ENCODE measurements at places on chromosomes 12 and 14. TPM values are rescaled to one million over a fixed set of nuclear protein-coding genes. Genes with fewer than 3 reads are reported as not detected.

DNA sequence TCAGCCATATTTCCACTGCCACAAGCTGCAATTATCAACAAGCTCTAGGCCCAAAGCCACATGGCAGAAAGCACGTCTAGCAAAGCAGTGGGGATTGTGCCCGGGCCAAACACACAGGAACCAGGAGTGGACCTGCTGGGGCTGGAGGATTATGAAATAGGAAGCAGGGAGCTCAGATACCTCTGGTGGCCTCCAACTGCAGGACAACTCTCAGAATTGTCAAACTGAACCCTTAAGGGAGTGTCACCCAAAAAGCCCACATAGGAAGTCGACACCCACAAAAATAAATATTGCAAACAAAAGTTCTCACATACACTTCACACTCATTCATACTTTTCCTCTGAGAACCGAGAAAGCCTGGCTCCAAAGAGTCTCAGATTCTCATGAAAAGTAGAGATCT, 26.1 kb downstream of the KCTD10 start:
- DNase-seq, result no peak

GRCh38 chr12:78183824-78184223, 353.1 kb downstream of the NAV3 start:
- no peak for DNase-seq

DNA sequence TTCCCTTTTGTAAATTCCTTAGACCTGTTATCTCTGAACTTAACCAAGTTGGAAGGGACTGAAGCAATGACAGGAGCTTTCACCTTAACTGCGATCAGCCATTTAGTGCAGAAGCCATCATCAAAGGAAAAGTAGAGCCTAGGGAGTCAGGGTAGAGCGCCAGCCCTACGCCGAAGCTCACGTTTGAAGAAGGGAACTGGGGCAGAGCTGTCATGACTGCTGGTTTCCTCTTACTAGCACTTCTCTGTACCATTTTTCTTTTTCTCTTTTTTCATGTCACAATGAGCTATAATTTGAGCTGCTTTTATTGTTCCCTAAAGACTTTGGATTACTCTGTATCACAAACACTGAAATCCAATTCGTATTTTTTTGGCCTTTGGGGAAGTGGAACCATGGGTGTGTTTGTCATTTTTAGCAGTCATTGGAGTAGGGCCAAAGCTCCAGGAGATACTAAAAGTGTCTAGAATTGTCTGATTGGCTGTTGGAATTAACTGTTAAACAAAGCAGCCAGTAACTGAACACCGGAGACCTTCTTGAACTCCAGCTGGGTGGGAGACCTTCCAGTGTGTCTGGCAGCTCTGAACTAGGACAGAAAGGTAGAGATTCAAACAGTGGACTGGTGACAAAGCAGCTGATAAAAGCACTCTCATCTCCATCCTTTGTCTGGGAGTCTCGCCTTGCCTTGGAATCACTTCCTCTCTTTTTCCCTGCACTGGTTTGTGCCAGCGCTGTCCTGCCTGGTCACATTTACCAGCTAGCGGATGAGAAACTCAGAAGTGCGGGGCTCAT, 9.1 kb downstream of the MTRFR start:
- no peak for DNase-seq

GRCh38 chr12:13195250-13195649, 1.3 kb upstream of the EMP1 start:
- DNase-seq, result no peak

- peak; percentile 48 for DNase-seq
Observed at GRCh38 chr12:96343347-96343954, 56.8 kb downstream of the CDK17 start.

- DNase-seq, result no peak
Observed at GRCh38 chr14:86961106-86961716, 1031.8 kb downstream of the GALC start.

The CLEC1A gene
- not detected for polyA plus RNA-seq

DNA sequence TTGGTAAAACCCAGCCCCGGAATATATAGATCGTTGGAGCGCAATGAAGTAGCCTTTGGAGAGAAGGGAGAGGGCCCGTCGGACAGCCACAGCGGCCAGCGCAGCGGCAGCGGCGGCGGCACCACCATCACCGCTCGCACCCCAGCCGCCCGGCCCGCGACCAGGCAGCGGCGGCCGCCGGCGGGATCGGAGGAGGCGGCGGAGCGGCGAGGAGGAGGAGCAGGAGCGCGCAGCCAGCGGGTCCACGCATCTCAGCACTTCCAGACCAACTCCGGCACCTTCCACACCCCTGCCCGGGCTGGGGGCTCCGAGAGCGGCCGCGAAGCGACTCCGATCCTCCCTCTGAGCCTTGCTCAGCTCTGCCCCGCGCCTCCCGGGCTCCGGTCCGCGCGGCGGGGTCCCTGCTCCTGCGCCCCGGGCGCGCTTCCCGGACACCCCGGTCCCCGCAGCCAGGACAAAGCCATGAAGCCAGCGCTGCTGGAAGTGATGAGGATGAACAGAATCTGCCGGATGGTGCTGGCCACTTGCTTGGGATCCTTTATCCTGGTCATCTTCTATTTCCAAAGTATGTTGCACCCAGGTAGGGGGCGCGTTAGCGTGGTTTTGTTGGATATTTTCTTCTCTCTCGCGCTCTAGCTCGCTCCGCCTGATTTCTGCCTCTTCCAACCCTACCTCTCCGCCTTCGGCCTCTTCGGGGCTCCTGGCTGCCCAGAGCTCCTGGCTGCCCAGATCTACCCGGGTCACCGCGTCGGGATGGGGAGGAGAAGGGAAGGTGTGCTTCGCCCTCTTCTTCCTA, 400 bp downstream of the CHST11 start:
- DNase-seq, result peak; percentile 67

DNA sequence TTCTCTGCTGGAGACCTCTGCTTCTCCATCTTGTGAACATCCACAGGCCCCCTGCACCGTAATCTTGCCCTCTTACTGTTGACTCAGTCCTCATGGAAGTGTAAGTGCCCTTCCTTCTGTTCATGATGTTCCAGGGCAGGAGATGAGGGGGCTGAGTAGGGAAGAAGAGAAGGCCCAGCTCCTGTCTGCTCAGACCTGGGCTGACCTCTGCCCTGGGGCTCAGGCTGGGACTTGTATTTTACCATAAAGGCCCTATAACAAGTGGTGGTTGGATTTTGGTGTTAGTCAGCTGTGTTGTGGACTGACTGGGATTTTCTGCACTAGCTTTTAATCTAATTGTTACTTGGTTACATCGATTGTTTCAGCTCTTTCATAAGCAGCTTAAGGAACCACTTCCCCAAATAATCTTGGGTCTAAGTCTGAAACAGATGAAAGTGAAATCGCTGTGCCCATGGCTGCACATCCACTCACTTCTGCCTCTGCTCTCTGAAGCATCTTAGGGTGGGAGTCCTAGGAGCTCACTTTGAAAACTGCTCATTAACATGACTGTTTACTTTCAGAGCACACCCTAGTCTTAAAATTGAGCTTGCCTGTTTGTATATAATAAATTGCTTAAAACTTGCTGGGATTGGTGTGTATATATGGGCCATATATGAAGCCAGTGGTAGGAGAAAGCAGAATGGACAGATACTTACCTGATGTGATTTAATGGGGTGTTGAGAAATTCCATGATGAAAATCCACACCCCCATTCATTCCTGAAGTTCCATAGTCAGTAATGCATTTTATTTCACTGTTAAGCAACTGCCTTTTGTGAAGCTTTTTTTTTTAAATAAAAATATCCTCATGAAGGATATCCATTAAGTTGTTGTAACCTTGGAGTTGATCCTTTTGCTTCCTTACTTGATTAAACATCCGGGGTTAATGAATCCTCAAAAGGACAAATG, 17.7 kb downstream of the C12orf71 start:
- no peak for DNase-seq

The FAM222A gene
- polyA plus RNA-seq, result 0.25 TPM

DNA sequence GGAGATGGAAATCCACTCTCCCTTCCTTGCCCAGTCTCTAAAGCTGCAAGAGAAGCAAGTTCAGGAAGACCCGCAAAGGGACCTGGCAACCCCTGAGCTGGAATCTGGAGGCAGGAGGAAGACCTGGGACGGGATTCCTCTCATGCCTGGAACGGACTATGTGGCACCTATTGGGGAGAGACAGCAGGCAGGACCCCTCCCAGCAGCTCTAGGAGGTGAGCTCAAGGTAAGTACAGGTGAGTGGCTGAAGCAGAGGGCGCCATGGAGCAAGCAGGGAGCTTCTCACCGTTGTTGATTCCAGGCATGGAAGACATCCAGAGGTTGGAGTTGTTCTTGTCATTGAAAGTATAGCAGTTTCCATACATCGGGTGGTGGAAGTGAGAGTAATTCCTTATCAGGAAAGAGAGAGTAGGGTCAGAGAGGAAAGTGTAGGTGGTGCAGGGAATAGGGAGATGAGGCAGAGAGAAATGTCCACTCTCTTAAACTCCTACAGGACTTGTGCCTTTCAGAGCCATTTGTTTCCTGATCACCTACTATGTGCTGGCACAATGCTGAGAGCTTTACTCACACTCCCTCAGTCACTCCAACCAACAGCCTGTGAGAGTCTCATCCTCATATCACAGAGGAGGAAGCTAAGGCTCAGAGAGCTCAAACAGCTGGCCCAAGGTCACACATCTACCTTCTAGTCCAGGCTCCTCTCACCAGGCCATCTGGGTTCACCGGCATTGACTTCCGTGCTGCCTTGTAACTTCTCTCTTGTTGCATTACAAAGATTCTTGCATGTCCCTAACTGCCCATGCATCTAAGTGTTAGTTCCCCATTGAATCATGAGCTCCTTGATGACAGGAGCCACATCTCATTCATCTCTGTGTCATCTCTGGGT, 13.9 kb upstream of the TNFRSF1A start:
- no peak for DNase-seq

The NEUROD4 gene
- polyA plus RNA-seq, result not detected

The DPY19L2 gene
- 0.39 TPM for polyA plus RNA-seq

The DTX3 gene
- 6.2 TPM for polyA plus RNA-seq

- no peak for DNase-seq
Observed at GRCh38 chr14:90242444-90242843, 13.9 kb upstream of the PSMC1 start.

- peak; percentile 40 for DNase-seq
Observed at GRCh38 chr12:112979041-112979680, 842 bp downstream of the OAS2 start.

DNA sequence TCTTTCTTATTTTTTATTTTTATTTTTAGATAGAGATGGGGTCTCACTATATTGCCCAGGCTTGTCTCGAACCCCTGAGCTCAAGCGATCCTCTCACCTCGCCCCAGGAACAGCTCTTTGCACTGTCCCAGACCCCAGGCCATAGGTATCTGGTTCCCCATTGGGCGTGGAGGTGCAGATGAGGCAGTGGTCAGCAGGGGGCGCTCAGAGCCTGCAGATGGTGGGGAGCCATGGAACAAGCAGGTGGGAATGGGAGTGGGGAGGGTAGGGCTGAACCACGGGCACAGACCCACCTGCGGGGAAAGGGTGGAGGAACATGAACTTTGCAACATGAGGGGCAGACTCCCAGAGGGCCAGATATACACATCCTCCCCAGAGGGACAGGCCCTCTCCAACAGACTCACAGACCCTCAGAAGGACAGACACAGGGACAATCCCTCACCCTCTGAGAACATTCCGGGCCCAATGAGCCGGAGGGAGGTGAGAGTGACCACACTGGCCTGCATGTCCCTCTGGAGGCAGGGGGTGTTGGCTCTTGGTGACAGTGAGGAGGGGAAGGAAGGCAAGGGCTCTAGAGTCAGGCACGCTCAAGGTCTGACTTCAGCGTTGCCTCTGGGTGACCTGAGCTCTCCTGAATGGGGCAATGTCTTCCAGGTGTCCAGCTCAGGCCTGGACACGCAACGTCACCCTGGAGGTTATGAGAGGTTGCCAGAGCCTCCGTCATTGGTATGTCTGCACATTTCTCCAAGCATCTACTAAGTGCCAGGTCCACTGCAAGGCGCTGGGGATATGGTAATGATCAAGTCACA, 34.9 kb downstream of the KRT80 start:
- DNase-seq, result peak; percentile 68

DNA sequence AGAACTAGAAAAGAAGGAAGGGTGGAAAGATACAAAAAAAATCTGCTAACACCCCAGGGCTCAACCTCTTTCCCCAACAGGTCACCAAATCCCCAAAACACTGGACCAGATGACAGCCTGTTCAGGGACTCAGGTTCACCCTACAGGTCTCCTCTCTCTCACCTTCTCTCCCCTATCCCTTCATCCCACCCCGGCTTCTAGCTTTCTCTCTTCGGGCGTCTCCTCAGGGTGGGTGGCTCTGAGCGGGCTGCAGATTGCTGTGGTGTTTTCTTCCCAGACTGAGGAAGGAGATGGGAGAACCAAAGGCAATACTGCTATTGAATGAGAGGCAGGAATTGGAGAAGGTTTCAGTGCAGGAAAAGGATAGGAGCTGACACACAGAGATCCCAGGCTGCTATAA, 39.3 kb downstream of the ANO2 start:
- no peak for DNase-seq

- no peak for DNase-seq
Observed at GRCh38 chr14:72057701-72058285, 125.6 kb downstream of the RGS6 start.

- no peak for DNase-seq
Observed at GRCh38 chr12:132492522-132492921, 2.6 kb downstream of the FBRSL1 start.

DNA sequence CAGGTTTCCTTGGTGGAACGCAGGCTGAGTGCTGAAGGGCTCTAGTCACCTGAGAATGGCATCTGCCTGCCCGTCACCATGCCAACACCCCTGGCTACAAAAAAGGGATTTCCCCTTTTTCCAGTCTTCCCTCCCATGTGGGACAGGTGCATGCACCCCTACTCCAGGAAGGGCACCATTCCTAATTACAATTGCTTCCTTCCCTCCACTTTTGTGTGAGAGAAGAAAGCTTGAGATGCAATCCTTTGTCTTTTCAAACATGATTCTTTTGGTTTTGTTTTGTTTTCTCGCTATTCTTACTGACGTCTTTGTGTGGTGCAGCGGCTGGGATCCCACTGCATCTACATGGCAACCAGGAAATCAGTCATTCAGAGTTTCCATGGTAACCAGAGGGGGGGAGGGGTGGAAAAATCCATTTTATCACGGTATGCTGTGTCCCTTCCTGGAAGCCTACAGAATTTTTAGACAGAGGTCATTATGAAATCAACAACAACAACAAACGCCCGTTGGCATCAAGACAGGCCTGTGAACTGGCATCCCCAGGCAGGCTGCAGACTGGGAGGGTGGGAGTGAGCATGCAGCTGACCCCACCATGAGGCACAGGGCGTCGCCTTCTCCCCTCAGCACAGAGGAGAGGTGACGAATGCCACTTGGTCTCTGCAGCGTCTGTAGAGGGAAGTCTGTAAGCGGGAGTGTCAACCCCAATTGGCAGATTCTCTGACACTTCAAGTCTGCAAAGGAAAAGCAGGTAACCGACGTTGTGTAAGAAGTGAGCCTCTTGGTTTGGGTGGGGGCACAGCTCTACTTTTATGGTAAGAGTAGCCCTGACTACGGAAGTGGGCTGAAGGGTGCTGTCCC, 13.6 kb upstream of the GNG2 start:
- peak; percentile 96 for DNase-seq
